Right forelimb (tissue), 1 donor: ENCODE measurements at places on chromosomes 11 and 22.

GRCh38 chr11:8035200-8035855 lies 45.7 kb upstream of the TUB start:
- DNase-seq, result no peak

GRCh38 chr11:56271092-56271491 lies 2.9 kb upstream of the OR5T1 start:
- no peak for DNase-seq

GRCh38 chr11:33197915-33198727 lies 36.8 kb upstream of the CSTF3 start:
- DNase-seq, result no peak

- DNase-seq, result no peak
Observed at GRCh38 chr11:111846063-111846462, 25.3 kb downstream of the ALG9 start.

DNA sequence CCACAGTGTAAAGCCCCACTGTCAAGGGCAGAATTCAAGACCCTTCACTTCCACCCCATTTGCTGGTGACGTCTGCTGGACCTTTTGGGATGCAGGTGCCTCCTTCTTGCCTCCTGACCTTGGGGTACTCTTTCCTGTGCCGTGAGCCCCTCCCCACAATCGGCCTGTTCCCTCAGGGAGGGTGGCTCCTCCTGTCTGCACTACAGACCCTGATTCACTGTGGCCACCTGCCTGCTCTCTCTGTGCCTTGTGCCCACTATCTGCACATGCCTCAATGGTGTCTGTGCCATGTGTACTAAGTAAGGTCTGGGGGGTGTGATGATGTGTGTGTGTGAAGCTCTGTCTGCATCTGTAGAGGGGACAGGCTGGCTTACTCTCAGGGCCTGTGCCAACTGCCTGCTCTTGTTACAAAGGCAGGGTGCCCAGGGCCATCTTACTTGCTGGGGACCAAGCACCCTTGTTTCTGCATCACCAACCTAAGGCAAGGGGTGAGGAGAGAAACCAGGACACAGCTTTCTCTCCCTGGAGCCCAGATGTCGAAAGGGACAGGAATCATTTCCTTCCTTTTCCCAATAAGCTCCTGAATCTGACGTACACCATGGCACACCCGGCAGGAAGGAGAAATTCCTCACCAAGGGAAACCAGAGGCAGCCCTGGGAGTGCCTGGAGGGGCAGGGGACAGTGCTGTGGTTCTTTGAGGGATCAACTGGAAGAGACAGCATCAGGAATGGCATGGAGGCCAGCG lies 3.7 kb downstream of the PPM1F start:
- no peak for DNase-seq

DNA sequence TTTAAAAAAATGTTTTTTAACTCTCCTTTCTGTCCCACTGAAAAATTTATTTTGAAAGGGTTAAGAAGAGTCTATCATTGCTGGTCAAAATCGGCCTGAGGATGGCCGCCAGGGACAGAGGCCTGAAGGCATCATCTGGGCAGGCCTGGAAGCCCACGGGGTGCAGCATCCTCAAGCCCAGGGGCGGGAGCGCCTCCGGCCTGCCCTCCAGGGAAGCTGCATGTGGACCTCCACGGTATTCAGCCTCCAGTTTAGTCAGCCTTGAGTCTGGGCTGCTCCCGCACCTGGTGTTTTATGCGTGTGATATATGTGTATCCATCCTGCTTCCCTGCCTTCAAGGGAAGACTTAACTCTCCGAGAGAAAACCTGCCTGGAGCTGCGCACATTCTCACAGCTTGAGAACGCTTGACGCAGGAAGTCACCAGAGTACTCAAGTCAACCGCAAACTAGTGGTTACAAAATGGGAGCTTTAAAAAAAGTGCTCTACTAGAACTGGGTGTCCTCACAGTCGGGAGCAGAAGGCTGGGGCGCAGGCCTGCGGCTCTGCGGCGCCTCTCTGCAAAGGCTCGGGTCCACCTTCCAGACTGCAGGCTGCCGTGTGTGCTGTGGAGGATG lies 13.6 kb upstream of the BID start:
- no peak for DNase-seq

GRCh38 chr11:2290351-2290841 lies 11.3 kb downstream of the C11orf21 start:
- peak; percentile 40 for DNase-seq

DNA sequence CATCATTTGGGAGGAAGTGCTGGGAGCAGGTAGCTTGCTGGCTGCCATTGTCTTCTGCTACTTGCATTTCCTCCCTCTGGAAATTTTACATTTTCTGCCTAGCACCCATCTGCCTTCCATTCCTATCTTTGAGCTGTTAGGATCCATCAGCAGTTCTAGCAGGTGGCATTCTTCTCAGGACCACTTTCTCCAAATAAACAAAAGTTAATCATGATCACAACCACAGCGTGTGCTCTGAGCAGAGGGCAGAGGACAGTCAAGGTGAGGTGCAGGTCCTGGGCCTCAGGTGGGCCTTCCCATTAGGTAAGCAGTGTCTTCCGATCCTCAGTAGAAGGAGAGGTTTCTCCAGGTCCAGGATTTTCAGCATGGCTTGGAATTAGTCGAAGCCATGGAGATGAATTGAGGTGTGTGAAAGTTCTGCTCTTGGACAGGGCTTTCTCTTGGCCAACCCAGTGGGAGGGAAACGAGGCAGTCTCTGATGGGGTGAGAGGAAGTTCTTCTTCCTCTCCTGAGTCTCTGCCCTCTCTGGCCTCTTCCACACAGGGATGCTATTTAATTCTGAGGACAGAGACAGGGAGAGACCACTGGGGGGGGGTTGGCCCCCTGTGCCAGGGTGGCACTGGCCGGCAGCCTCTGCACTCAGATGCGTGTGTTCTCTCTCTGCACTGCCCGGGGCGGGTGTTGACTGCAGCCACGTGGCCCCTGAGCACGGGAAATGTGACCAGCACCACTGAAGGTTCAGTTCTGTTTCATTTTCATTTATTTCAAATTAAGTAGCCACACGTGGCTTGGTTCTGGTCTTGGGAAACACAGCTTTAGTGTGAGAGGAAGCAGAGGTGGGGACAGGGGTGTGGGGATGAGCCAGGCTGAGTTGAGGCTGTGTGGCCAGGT lies 170.8 kb downstream of the TBC1D22A start:
- no peak for DNase-seq

- DNase-seq, result no peak
Observed at GRCh38 chr11:96306071-96306470, 36.9 kb downstream of the MAML2 start.

- no peak for DNase-seq
Observed at GRCh38 chr11:62472063-62472884, 53.4 kb downstream of the SCGB1A1 start.
